Sigmoid colon (tissue), 7 donors: ENCODE measurements at places on chromosomes 11 and 22. TPM values are rescaled to one million over a fixed set of nuclear protein-coding genes. Genes with fewer than 3 reads are reported as not detected.

DNA sequence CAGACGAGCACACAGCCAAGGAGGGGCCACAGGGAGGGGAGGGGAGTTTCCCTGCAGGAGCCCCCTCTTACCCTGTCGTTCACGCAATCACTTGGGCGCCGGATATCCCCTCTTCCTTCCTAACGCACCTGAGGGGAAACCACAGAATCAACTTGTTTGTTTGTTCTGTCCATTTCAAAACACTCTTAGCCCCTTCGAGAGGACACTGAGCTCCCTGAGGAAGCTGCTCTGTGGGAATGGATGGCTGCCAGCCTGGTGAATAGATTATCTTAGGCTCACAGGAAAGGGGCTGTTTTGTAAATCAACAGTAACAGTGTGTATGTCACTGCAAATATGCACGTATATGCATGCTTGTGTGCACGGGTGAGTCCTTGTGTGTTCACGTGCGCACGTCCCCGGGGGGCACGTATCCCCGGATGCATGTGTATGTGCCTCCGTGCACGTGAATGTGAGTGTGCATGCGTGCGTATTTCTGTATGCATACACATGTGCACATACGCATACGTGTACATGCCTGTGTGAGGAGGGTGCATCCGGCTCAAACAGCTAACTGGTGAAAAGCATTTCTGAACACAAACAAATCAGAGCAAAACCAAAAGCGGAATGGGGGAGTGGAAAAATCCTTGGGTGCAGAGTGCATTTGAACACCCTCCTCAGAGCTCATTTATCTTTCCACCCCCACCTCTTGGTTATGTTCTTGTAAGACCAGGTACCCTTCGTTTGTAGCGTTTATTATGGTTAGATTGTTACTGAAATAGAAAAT lies 7.2 kb downstream of the ARSA start:
- DNase-seq: peak; percentile 80

DNA sequence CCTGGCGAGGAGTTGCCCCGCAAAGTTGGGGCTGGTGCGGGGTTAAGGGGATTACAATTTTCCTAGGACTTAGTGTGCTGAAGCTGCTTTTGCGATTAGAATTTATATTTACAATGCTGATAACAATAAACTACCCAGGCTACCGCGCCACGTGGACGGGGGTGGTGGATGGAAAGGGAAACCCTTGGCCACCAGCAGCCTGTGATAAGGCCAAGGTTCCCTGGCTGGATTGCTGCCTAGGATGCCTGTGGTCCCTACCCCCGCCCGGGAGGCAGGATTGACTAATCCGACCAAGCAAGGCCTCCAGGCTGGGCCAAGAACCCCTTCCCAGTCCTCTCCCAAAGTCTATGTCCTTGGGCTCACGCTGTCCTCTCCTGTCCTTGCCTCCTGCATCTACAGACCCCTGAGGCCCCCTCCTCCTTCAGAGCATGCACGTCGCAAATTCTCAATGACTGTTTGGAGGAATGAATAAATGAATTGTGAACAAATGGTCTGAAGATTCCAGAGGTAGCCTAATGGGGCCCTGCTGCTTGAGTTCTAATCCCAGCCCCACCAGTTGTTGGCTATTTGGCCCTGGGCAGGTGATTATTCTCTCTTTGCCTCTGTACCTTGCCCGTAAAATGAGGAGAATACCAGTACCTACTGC lies 7.6 kb upstream of the CHKA start:
- peak; percentile 85 for DNase-seq

GRCh38 chr11:102704841-102705240 lies 728 bp downstream of the MMP27 start:
- DNase-seq: no peak

Gene FUT4
- total RNA-seq: 6.4 TPM
